ENCODE measurements at places on chromosomes 11 and 22. TPM values are rescaled to one million over a fixed set of nuclear protein-coding genes. Genes with fewer than 3 reads are reported as not detected.

- no peak for DNase-seq
Observed at GRCh38 chr11:126390272-126390867, 34.9 kb downstream of the ST3GAL4 start.

DNA sequence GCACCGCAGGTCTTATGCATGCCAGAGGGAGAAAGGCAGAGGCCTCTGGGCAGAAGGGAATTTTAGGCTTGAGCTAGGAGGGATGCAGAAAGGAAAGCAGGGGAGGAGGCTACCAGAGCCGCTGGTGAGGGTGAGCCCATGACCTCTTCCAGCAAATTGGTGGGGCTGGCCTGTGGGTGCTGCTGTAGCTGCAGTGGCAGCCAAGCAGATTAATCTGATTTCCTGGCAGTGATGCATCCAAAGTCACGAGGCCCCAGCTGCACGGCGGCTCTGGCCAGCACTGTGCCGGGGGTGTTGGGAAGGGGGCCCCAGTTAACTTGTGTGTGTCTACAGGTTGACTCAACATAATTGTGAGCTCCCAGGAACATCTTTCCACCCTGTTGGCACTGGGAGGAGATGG is 41.4 kb upstream of the B3GAT1 start:
- no peak for DNase-seq

DNA sequence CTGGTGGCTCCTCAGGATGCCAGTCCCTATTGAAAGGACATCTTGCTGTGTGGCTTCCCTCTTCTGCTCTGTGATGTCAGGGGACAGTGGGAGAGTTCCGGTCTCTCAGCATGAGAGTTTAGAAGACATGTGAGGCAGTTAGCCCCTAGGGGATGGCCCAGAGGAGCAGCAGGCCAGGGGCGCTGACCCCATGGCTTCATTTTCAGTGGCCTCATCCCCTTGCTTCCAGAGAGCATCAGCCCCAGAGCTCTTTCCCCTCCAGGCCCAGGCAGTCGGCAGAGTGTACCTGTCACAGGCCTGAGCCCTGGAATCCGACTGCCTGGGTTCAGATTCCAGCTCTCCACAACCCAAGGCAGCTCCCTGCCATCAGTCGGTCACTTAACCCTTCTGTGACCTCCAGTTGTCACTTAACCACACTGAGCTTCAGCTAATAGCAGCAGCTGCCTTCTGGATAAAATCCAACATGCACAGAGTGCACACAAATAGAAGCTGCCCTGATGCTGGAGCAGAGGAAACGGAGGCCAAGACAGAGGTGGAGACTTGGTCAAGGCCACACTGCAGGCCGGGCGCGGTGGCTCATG is 14.1 kb upstream of the LRRC10B start:
- DNase-seq = no peak

GRCh38 chr11:132692891-132693290 is 839.4 kb downstream of the OPCML start:
- no peak for DNase-seq

GRCh38 chr11:79400717-79401330 is 40.0 kb downstream of the TENM4 start:
- peak; percentile 75 for DNase-seq

DNA sequence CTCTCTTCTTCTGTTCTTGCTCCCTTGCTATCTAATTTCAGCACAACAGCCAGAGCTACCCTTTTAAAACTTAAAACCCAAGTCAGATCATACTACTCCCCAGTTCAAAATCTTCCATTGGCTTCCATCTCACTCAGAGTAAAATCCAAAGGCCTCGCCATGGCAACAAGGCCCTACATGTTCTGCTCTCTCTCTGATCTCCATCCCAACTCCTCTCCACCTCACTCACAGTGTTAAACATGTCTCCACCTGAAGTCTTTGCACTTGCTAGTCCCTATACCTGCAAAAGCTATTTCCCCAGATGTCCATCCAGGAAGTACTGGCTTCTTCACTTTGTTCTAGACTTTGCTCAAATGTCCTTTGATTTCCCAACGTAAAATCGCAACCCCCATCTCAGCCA is 3.0 kb upstream of the GRAP2 start:
- no peak for DNase-seq

DNA sequence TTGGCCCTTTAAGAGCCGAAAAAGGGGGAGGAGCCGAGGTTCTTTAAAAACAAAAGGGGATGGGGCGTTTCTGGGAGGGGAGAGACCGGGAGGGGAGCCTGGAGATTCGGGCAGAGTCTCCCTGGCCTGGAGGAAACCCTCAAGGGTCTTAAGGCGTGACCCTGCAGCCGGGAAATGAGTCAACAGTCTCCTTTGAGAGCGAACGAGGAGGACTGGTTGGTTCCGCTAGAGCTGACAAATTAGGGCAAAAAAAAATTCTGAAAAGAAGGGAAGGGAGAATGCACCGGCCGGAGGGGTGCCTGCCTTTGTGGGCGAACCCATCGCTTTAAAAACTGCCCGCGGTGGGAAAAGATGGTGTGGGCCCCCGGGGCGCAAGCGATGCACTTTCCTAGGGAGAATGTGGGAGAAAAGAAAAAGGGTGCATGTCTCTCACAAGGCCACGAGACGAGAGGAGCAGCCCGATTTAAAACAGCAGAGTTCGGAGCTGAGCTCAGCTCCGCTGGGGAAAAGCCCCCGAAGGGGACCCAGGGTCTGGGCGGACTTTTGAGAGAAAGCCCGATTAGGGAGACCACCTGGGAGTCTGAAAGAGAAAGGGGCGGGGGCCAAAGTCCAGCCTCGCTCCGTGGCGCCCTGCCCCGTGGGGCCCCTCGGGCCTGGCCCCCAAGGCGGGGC is 874 bp downstream of the ZFTA start:
- DNase-seq = peak; percentile 78

DNA sequence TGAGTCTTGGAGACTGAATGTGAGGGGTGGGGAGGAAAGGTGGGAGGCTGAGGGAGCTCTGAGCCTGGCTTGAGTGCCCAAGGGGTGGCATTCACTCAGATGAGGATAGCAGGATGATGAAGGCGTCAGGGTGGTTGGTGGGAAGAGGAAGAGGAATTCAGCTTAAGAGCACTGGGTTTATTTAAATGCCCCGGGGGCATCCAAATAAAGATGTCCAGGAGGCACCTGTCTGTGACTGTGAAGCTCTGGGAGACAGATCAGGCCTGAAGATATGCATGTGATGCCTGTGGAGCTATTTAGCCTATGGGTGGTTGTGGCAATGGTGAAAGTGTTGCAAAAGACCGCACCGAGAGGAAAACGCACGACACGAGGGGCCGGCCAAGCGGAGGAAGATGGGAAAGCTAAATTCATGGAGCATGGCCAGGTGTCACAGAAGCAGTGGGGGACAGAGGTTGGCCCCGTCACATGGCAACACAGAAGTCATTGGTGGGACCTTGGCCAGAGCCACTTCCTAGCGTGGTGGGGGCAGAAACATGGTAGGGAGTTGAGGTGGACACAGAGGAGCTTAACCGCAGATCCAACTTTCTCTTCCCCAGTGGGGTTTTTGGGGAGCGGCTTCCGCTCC is 15.5 kb downstream of the SLC37A2 start:
- DNase-seq = no peak

GRCh38 chr11:110837603-110838002 is 125.4 kb upstream of the ARHGAP20 start:
- no peak for DNase-seq

DNA sequence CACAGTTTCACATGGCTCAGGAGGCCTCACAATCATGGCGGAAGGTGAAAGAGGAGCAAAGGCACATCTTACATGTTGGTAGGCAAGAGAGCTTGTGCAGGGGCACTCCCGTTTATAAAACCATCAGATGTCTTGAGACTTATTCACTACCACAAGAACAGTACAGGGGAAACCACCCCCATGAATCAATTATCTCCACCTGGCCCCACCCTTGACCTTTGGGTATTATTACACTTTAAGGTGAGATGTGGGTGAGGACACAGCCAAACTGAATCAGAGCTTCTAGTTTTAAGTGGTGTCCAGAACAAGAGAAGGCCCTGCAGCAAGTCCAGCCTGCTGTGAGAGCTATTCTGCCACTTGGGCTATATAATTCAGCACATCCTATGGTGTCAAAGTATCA is 493.7 kb downstream of the ETS1 start:
- DNase-seq = no peak

GRCh38 chr11:132866783-132867545 is 665.3 kb downstream of the OPCML start:
- no peak for DNase-seq

DNA sequence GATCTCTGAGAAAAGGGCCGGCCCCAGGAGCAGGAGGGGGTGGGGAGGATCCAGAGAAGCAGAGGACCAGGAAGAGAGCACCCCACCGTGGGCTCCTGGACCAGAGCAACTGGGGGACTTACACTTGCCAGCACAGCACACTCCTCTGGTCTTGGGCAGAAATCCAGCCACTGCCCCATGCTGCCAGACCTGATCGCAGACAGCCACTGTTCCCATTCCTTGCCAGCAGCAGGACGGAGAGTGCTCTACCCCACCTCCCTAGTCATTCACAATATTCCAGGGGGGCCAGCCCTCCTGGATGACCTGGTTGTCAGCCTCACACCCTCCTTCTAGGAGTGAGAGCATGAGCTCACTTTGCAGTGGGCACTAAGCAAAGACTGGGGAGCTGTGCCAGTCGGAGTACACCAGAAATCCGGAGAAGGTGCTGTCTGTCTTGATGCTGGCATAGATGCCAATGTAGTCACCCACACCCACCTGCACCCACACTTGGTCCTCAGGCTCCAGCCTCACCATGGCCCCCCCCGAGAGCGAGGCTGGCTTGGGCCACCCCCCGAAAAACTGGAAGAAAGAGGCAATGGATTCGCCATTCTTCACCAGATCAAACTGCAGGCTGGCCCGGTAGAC is 1.6 kb downstream of the C1QTNF5 start:
- no peak for DNase-seq

GRCh38 chr11:125182573-125182972 is 18.0 kb downstream of the PKNOX2 start:
- no peak for DNase-seq

DNA sequence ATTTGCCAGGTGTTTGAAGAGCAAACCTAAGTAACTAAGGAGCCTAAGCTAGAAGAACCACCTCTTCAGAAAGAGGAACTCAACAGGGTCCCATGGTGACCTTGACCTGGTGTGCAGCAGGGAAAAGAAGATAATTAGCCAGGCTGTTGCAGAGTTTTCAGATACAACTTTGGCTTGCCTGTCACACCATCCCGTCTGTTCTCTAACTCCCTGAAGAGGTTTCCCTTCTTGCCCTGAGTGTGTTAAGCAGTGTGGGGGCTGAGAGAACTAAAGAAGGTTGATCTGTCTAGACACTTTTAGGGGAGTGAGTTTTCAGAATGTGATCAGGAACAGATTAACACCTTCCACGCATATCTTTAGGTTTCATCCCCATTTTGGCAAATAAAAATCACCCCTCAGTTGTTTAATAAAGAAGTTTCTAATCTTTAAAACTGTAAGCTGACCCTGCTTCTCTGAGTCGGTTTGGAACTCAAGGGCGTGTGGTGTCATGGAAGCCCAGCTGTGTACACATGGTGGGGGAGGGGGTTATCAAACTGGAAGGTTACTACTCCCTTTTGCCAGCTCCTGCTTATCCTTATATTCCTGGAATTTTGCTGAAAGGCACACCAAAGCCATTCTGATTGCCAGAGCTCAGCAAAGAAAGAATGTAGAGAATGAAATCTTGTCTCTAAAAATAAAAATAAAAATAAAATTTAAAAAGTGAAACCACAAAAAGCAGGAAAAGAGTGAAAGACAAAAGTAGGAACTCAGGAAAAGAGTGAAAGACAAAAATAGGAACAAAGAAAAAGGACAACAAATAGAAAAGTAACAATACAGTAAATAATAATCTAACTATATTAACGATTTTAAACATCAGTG is 70.2 kb downstream of the DBX1 start:
- DNase-seq = no peak

DNA sequence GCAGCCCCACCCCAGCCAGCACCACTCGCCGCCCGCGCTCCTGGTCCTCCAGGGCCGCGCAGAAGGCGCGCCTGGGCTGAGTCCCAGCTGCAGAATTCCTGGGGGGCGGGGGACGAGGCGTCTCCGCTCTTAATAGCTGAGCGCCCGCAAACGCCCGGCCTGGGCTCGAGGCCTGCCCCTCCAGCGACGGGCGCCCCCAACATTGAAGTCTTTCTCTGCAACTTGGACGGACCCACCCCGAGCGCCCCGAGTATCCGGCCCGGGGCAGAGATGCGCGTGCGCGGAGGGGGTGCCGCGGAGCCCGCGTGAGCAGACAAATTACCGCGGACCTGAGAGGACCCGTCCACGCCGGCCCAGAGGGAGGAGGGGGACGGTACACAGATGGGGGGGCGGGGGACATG is 6.7 kb upstream of the SYT7 start:
- DNase-seq = peak; percentile 81

DNA sequence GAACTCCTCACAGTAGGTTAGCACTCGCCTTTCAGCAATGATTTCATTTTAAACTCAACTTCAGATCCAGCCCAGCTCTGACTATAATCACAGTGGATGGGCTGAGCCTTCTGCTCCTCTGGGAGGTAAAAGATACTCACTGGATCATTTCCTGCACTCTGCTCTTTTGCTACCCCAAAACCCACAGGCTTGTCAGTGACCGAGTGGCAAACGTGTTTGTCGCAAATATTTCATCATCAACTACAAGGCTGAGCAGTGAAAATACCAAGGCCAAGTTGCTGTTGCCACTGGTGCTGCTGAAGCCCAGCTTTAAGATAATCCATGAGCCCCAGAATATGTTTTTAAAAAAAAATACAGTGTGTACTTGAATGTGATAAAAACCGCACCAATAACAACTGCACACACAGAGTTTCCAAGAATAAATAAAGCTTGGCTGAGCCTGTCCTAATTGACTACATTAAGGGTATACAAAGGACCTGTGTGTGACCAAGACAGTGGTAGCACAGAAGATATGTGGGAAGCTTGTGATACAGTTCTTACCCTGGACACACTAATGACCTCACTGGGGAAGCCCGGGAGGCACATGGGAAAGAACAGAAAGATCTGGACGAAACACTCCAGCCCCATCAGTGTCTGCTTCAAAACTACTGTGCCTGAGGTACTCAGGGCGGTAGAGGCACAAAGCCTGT is 41.3 kb downstream of the ABTB2 start:
- no peak for DNase-seq

Gene RAB39A
- 6.2 TPM for polyA plus RNA-seq

Gene CASP5
- polyA plus RNA-seq = not detected

Gene ALKBH3
- 10.5 TPM for polyA plus RNA-seq

Gene DDI1
- polyA plus RNA-seq = not detected

Gene FADS1
- 141 TPM for polyA plus RNA-seq

Gene GGTLC3
- not detected for polyA plus RNA-seq

Gene MS4A8
- not detected for polyA plus RNA-seq

Gene NCR3LG1
- polyA plus RNA-seq = 0.49 TPM

Gene CFAP300
- 1.1 TPM for polyA plus RNA-seq

Gene TRIM22
- polyA plus RNA-seq = 42.9 TPM

Gene OR52I1
- polyA plus RNA-seq = not detected

Gene FAU
- polyA plus RNA-seq = 826 TPM

Gene KCNK7
- polyA plus RNA-seq = 1.4 TPM

All from H1 (cell line).